ENCODE measurements at places on chromosomes 5 and 9. TPM values are rescaled to one million over a fixed set of nuclear protein-coding genes. Genes with fewer than 3 reads are reported as not detected.

- no peak for DNase-seq
Observed at GRCh38 chr9:111529787-111530186, 4.8 kb downstream of the ZNF483 start.

GRCh38 chr9:108270561-108270960 lies 585.2 kb downstream of the ACTL7B start:
- no peak for DNase-seq

DNA sequence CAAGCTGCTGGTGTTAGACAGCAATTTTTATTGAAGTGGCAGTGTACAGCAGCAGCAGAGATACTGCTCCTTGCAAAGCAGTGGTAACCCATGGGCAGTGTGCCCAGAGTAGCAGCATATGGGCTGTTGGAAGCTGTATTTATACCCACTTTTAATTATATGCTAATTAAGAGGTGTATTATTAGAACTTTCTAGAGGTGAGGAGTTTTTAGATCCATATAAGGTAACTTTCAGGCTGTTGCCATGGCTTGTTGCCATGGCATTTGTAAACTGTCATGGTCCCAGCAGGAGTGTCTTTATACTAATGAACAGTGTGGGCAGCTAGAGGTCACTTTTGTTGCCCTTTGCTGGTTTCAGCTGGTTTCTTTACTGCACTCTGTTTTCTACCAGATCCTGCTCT lies 3.7 kb upstream of the PJA2 start:
- DNase-seq = no peak

- no peak for DNase-seq
Observed at GRCh38 chr9:81685763-81686613, 3.4 kb downstream of the TLE1 start.

- no peak for DNase-seq
Observed at GRCh38 chr5:172362755-172363154, 79.2 kb upstream of the UBTD2 start.

Gene LRRC70
- total RNA-seq = 0.40 TPM

Gene FOXD4L6
- not detected for total RNA-seq

DNA sequence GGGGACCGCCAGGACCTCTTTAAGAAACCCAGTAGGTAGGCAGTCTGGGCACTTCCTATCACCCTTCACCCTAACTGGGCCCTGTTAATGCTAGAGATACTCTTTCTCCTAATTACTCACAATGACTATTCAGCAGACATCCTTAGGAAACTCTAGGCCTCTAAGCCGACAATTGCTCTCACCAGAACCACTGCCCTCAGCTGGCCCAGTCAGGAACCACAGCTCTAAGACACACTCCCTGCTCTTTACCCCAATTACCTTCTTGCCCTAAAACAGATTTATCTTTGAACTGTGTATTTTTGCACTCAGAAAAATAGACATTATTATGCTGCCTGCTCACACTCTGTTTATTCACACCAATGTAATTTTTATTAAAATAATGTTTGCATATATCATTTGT lies 432.6 kb upstream of the SLC30A5 start:
- peak; percentile 35 for DNase-seq

Gene PCDHB15
- not detected for total RNA-seq

Gene DAPK1
- 1.9 TPM for total RNA-seq

DNA sequence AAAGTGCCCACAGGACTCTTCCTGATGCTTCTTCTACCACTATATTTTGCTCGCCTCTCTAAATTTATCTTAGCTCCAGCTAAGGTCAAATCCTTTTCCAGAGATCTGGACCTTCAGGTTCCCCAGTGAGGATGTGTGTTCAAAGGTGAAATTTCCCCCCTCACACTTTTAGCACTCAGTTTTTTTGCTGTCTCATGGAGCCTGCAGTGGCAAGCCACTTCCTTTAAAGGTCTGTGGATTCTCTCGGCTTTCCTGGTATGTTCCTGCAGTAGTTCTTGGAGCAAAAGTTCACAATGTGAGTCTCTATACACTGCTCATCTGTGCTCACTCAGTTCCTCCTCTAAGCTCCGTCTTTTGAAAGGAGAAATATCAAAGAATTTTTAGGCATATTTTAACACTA lies 181.4 kb downstream of the LURAP1L start:
- no peak for DNase-seq

DNA sequence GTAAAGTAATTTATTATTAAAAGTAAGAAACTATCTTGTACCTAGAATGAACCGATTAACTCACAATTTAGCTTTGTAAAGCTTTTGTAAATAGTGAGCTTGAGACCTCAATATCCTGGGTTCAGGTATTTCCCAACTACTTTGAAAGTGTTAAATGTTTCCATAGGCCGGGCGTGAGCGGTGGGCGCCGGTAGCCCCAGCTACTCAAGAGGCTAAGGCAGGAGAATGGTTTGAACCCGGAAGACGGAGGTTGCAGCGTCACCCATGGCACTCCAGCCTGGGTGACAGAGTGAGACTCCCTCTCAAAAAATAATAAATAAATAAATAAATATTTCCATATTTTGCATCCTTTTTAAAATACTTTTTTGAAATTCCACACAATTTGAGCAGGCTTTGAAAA lies 1.5 kb upstream of the ANKH start:
- DNase-seq = peak; percentile 15

Gene BTNL8
- not detected for total RNA-seq

GRCh38 chr9:35757226-35757891 lies 3.3 kb upstream of the MSMP start:
- DNase-seq = peak; percentile 44

GRCh38 chr9:132199056-132199455 lies 37.2 kb downstream of the NTNG2 start:
- DNase-seq = no peak
